ENCODE measurements at places on chromosomes 12 and 14.

GRCh38 chr12:44611538-44611937, 264.6 kb downstream of the NELL2 start:
- DNase-seq: no peak

- no peak for DNase-seq
Observed at GRCh38 chr12:52442600-52443061, 8.5 kb upstream of the KRT75 start.

DNA sequence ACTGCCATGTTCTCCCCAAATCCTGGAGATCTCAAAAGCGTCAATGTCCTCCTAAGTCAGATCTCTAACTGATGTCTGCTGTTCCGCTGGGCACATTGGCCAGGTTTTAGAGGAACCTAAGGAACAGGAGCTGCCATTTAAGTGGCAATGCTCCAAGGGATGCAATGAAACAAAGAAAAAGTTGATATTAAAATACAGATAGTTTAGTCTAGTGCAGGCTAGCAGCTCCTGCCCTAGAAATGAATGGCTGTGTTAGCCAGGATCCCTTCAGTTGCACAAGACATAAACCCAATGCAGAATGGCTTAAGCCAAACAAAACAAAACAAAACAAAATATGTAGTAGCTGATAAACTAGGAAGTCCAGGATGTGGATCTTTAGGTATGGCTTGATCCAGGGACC, 144.1 kb downstream of the HMGA2 start:
- DNase-seq: no peak

GRCh38 chr12:81084811-81085350, 7.0 kb downstream of the ACSS3 start:
- DNase-seq: no peak

- DNase-seq: peak; percentile 73
Observed at GRCh38 chr12:56007564-56008559, 10.8 kb downstream of the SUOX start.

DNA sequence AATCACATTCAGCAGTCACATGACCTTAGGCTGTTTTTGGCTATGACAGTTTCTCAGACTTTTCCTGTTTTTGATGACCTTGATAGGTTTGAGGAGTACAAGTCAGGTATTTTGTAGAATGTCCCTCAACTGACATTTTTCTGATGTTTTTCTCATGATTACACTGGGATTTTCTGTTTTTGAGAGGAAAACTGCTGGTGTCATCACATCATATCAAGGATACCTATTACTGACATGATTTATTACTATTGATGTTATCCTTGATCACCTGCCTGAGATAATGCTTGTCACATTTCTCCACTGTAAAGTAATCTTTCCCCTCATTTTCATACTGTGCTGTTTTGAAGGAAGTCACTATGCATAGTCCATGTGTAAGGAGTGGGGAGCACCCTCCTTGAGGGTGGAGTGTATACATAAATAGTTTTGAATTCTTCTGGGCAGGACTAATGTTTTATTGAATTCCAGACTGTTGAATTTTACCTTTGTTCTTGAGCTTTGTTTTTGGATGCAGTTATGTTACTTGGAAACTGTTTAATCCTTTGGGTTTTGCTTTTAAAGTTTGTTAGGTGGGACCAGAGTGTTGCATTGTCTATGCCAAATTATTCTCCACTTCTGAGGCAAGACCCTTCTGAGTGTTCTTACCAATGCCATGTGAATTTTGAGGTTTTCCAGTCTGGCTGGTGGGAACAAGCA, 444.5 kb upstream of the FAR2 start:
- no peak for DNase-seq

DNA sequence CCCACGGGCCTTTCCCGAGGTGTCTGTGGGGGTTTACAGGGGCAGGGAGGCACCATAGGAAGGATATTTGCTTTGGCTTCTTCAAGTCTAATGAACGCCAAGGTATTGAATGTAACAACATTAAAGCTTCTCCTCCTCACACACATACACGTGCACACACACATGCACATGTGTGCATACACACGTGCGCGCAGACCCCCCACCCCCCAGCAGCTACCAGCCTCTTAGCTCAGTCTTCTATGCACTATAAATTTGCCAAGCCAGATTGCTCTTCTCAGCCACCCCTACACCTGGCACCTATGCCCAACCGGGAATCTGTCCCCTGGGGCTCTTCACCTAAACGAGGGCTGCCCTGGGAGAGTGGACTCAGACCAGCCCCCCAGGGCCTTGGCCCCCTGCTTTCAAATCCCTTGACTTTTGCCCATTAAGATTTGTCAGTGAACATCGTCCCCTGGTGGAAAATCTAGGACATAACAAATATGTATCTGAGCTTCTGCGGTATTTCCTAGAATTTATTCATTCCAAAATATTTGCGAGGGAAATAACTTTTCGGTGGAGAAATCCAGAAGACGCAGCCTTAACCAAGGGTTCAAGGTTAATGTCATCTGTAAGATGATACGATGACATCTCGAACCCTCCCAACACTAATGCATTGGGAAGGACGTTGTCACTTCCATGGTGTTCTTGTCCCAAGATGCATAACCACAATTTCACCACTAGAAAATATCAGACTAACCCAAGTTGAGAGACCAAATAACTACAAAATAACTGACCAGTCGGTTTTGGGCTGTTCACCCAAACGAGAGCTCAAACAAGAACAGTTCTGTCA, 330.4 kb downstream of the MED13L start:
- no peak for DNase-seq

GRCh38 chr14:106459971-106460730, 933.8 kb downstream of the TMEM121 start:
- DNase-seq: peak; percentile 59

GRCh38 chr12:6813363-6813762, 8.3 kb upstream of the GPR162 start:
- DNase-seq: no peak

DNA sequence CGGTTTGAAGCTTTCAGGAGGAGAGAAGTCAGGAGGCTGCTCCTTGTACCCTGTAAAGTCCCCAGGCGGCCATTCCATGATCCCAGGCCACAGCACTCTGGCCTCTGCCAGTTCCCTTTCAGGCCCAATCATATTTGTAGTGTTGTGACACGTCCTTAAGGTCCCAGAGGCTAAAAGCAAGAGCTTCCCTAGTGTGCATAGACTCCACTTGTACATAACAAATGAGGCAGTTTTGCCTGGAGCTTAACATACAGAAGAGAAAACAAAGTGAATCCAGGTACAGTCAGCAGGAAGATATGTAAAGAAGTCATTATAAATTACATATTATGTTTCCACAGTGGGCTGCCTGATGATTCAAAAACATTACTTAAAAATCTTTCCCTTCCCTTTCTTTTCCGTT, 81.1 kb upstream of the RPH3A start:
- no peak for DNase-seq

- DNase-seq: no peak
Observed at GRCh38 chr12:120079411-120080400, 36.8 kb downstream of the RAB35 start.
